Activated CD4-positive, alpha-beta T cell treated with anti-CD3 and anti-CD28 coated beads for 4 hours (primary cell): ENCODE measurements at places on chromosomes 6 and 20.

GRCh38 chr6:10446548-10446947 lies 31.7 kb upstream of the TFAP2A start:
- no peak for DNase-seq

GRCh38 chr6:121887724-121888123 lies 452.3 kb downstream of the GJA1 start:
- DNase-seq: no peak

DNA sequence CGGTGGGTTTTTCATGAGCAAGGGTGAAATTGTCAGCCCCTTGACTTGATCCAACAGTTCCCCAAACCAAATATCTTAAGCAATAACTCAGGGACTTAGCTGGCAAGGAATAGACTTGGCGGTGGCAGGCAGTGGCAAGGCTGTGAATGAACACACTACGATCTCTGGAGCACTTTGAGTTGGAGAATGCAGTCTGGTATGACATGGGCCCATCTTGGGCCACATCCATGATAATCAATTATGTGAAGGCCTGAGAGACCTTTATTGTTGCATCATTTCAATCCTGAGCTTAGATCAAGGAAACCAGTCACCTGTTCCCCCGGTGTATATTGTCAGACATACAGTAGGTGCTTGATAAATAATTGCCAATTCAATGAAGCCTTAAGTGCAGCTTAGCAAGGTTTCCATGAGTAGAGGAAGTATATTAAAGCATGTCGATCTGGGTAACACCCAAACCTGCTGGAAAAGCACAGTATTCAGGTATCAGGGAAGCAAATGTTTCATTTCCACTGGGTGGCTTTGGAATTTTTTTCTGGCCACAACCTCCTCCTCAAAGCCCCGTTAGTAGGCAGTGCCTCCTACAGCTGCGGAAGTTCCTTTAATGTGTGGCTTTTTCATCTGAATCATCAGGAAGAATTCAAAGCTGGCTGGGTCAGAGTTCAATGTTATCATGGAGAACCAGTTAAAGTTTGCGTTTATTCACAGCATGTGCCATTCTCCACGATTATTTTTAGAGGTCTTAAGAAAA lies 10.2 kb downstream of the CASS4 start:
- peak; percentile 16 for DNase-seq

GRCh38 chr6:30646450-30647241 lies at the start of gene C6orf136:
Gene C6orf136, plus strand, starts transcription at chr6:30647133. Its CDS starts 99 bp downstream, at chr6:30647232.
- DNase-seq: peak; percentile 93

DNA sequence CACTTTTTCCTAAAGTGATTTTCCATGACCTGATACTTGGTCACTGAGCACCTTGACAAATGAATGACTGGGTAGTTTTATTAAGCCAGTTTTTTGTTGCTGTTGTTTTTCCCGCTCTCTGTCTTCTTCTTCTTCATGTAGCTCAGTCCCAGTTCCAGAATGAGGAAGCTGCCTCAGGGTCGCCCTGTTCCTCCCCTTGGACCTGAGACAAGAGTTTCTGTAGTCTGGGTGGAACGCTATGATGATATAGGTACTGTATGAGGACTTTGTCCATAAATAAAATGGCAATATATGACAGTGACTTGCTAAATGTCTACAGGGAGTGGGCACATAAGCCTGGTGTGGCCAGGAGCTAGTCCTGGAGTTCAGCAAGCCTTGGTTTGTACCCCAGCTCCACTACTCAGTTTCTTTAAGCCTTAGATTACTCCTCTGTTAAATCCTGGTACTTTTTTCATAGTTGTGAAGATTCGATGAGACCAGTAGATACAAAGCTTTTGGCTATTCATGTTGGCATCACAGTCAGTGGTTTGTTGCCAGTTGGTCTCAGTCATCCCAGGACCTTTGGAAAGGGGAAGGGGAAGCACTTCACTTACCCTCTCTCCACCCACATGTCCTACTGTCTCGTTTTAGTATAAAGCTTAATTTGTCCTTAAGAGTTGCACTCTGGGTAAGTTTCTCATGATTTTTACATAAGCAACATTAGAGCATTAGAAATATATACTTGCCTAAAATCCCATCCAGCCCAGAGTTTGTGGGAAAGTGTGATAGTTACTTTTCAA lies 11.1 kb upstream of the ADIG start:
- DNase-seq: no peak

DNA sequence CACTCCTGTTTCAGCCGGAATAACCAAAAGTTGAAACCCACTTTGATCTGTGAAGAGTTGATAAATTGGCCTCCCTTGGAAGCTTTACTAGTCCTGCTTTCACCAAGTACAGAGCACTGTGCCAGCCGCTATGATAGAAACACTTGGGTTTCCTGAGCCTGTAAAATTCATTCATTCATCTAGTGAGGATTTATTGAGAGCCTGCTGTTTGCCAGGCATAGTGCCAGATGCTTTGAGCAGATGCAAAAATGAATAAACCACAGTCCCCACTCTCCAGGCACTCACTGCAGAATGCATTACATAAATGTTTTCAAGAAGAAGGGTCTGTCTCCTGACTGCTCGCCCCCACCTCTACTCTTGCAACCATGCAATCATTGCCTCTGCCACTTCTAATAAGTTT lies 25.3 kb upstream of the TMEM217 start:
- no peak for DNase-seq

GRCh38 chr6:107083047-107083768 lies 32.1 kb downstream of the BEND3 start:
- DNase-seq: no peak

GRCh38 chr6:27810768-27811450 lies 101.3 kb downstream of the OR2B2 start:
- no peak for DNase-seq

DNA sequence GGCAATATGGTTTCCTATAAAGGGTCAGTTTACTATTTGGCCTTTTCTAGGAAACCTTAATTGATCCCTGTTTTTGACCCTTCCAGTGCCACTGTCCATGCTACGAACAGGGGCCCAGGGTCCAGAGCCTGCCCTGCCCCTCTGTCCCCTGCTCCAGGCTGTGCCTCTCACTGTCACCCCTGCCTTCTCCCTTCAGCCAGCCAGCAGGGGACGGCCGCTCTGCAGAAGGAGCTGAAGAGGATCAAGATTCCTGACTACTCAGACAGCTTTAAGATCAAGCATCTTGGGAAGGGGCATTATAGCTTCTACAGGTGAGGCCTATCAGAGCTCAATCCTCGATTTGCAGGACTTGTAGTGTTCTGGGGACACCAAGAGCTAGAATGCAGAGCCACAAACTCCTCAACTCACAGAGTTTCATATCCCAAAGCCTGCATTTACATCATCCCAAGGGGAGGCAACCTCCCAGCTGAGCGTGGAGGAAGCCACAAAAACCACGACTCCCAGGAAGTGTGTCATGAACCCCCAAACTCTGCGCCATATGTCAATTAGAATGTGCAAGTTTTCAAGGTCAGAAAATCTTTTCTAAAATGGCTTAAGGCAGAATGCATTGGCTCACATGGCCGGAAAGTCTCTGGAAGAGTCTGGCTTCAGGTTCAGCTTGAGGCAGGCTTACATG lies 3.6 kb downstream of the BPI start:
- no peak for DNase-seq

GRCh38 chr6:38024908-38025307 lies 205.4 kb downstream of the ZFAND3 start:
- no peak for DNase-seq

DNA sequence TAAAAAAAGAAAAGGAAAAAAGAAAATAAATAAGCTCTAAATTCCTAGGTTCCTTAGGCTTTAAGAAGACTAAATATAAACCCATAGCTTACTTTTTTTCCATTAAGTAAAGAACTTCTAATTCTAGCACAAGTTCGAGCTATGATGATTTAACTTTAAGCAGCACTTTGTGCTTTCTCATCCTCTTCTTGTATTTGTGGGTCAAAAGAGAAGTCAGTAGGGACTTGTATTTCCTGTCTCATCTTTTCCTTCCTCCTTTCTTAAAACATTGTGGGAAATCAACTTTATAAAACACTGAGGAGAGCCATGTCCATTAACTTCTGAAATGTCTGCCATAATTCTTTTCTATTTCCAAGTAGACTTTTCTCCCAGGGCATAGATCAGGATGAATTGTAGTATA lies 637.7 kb upstream of the CITED2 start:
- DNase-seq: no peak

DNA sequence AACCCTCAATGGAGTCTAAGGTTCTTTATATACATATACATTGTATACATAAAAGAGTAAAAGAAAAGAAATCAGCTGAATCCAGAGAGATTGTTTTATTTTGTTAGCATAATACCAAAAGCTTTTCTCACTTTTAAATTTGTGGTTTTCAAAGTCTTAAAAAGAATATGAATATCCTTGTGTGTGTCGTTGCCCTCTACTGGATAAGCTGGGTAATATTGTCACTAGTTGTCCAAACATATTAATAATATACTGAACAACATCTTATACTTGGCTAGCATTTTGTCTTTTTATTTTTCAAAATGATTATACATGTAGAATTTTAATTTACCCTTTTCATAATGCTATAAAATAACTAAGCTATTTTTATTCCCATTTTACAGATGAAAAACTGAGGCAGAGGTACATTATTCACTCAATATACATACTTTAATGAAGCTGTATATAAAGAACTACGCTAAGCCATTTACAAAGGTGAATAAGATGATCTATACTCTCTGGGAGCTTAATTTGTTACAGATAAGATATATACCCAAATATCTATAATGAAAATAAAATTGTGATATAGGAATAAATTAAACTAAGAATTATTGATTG lies 531.7 kb downstream of the TFAP2B start:
- DNase-seq: no peak

DNA sequence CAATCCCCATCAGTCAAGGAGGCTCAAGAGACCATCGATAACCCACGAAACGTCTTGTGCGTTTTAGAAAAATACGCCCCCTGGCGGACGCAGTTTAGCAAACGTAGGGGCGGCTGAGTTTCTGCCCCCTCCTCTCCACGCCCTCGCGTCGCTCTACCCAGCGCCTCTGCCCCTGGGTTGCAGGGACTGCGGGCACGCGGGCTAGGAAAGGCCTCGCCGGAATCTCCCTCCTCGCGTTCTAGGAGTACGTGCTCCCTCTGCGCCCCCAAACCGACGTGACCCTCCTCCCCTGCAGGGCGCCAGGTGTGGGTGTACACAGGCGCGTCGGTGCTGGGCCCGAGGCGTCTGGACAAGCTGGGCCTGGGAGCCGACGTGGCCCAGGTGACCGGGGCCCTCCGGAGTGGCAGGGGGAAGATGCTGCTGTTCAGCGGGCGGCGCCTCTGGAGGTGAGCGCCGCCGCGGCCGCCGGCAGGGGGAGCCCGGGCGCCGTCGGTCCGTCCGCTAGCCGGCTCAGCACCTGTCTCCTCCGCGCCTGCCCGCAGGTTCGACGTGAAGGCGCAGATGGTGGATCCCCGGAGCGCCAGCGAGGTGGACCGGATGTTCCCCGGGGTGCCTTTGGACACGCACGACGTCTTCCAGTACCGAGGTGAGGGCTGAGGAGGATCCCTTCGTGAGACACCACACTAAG lies 5.3 kb downstream of the MMP9 start:
- peak; percentile 65 for DNase-seq

DNA sequence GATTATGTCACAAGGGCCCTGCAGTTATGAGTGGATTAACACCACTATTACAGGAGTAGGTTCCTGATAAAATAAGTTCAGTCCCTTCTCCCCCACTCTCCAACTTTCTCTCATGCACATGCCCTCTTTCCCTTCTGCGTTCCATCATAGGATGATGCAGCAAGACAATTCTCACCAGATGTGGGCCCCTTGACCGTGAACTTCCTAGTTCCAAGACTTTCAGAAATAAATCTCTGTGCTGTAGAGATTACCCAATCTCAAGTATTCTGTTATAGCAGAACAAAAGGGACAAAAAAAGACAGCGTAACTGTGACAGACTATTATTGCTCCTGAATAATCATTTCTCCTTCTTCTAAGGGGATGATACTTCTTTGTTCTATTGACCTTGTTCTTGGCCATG lies 33.8 kb upstream of the TMEM244 start:
- DNase-seq: no peak

- no peak for DNase-seq
Measured at GRCh38 chr20:59150821-59151251, 12.8 kb upstream of the ZNF831 start.

GRCh38 chr6:5053864-5054244 lies 31.3 kb upstream of the PPP1R3G start:
- DNase-seq: no peak

GRCh38 chr20:33859157-33859695 lies 48.1 kb downstream of the CHMP4B start:
- DNase-seq: no peak

DNA sequence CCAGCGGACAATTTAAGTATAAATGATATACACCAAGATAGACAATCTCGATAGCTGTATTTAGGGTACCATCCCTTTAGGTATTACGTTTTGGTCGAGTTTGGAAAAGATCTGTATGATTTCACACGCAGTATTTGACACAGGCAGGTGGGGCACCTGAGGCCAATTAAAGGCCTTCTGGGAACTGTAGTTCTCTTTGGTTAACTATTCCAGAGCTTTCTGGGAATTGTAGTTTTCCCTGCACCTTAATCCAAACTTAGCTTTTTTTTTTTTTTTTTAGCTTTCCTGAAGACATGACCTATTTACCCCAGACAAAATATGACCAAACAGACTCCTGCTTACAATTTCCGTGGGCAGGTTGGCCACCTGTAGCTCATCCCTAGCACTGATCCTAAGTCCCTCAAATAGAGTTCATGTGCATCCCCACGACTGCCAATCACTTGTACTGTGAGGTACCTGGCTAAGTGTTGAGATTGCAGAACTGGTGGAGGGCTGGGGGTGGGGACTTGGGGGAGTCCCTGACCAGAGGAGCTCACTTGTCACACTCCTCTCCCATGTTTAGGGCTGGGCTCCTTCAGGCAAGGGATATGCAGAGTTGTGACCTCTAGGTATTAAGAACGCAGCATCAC lies 999 bp upstream of the EHMT2 start:
- DNase-seq: peak; percentile 28

GRCh38 chr6:76885861-76886301 lies 577.4 kb downstream of the HTR1B start:
- no peak for DNase-seq

DNA sequence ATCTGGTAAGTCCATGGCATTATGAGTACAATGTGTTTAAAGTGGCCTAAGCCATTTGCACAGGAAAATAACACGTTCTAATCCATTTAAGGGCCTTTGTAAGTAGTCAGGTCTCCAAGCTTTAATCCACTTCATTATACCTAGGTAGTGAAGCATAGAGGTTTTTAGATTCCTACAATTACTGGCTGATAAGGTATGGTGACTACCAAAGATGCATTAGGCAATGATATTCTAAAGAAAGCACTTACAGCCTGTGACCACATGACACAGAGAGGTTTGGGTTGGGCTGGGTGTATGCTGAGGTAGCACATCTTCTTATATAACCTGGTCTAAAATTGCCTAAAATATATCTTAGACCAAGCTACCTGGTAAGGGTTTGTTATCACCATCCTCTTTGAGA lies 504.4 kb downstream of the TFAP2B start:
- no peak for DNase-seq

DNA sequence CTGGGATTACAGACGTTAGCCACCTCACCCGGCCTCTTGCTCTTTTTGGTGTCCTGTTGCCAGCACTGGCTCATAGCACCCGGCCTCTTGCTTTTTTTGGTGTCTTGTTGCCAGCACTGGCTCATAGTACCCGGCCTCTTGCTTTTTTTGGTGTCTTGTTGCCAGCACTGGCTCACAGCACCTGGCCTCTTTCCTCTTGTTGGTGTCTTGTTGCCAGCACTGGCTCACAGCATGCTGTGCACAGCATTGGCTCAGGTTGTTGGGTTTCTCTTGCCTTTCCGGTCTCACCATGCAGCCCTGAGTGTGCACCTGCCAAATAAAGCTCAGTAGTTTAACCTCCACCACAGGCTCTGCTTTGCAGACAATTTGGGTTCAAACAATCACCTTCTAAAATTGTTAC lies 208.2 kb downstream of the THBS2 start:
- no peak for DNase-seq

GRCh38 chr20:64037498-64038213 lies 1.7 kb downstream of the C20orf204 start:
- DNase-seq: no peak
